ENCODE measurements at places on chromosomes 11 and 22. TPM values are rescaled to one million over a fixed set of nuclear protein-coding genes. Genes with fewer than 3 reads are reported as not detected.

PRR33 gene
- not detected for total RNA-seq

IL18 gene
- total RNA-seq: 2.9 TPM

IL10RA gene
- total RNA-seq: not detected

MS4A12 gene
- total RNA-seq: not detected

ACER3 gene
- total RNA-seq: 12.7 TPM

CRY2 gene
- total RNA-seq: 15.2 TPM

PEX16 gene
- total RNA-seq: 36.1 TPM

LYVE1 gene
- not detected for total RNA-seq

MIOX gene
- total RNA-seq: not detected

OR4D5 gene
- total RNA-seq: not detected

SPI1 gene
- 0.29 TPM for total RNA-seq

PLA2G6 gene
- 11.6 TPM for total RNA-seq

LMO1 gene
- not detected for total RNA-seq

CDC42BPG gene
- 0.22 TPM for total RNA-seq

DMC1 gene
- 4.3 TPM for total RNA-seq

ATP5MG gene
- 28.5 TPM for total RNA-seq

ST14 gene
- total RNA-seq: under 0.01 TPM

KRTAP5-1 gene
- not detected for total RNA-seq

APLNR gene
- total RNA-seq: not detected

NCR3LG1 gene
- total RNA-seq: 12.7 TPM

KRTAP5-10 gene
- not detected for total RNA-seq

GAB4 gene
- total RNA-seq: not detected

RAB39A gene
- not detected for total RNA-seq

OR8D4 gene
- not detected for total RNA-seq

ISX gene
- total RNA-seq: not detected

DDI1 gene
- total RNA-seq: not detected

ANGPTL5 gene
- not detected for total RNA-seq

ARHGAP20 gene
- 2.6 TPM for total RNA-seq

PRODH gene
- total RNA-seq: 0.44 TPM

CLCF1 gene
- 5.2 TPM for total RNA-seq

LIMK2 gene
- 37.0 TPM for total RNA-seq

OR2AG2 gene
- 1.6 TPM for total RNA-seq

EXPH5 gene
- total RNA-seq: 0.22 TPM

UBQLNL gene
- total RNA-seq: 0.14 TPM

Data from placental pericyte (primary cell).